ENCODE measurements at places on chromosomes 4 and X.

DNA sequence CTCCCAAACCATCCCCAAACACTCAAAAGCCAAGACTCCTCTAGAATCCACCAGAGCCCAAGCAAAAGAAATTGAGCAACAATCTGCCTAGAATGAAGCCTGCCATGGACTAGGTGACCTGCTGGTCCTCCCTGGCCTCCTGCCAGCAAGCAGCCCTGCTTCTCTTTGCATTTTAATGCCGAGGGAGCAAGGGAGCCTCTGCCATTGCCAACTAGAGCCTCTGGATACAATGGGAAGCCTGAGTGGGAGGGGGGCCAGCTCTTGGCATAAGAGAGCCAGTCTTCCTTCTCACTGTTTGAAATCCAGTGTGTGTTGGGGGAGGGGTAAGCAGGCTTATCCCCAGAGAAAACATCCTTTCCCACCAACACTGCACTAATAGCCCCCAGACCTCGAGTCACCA is 1.5 kb upstream of the GDPD2 start:
- DNase-seq: no peak

DNA sequence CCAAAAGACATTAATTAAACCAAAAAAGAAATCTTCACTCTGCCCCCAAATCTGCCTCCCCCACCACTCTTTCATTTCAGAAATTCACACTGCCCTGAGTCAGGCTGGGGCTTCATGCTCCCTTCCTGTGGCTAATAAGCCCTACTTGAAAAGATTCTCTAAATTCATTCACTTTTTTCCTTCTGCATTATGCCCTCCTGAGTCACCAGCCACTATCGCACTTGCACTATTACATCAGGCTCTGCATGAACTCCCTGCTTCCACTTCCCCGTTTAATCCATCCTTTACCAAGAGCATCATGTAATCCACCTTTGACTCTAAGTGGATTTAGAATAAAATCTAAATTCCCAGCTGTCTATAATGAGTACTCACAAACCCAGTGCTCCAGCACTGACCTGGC is 295.4 kb upstream of the KLF3 start:
- DNase-seq: no peak

GRCh38 chr4:75790024-75790423 is 65.6 kb downstream of the USO1 start:
- DNase-seq: no peak

DNA sequence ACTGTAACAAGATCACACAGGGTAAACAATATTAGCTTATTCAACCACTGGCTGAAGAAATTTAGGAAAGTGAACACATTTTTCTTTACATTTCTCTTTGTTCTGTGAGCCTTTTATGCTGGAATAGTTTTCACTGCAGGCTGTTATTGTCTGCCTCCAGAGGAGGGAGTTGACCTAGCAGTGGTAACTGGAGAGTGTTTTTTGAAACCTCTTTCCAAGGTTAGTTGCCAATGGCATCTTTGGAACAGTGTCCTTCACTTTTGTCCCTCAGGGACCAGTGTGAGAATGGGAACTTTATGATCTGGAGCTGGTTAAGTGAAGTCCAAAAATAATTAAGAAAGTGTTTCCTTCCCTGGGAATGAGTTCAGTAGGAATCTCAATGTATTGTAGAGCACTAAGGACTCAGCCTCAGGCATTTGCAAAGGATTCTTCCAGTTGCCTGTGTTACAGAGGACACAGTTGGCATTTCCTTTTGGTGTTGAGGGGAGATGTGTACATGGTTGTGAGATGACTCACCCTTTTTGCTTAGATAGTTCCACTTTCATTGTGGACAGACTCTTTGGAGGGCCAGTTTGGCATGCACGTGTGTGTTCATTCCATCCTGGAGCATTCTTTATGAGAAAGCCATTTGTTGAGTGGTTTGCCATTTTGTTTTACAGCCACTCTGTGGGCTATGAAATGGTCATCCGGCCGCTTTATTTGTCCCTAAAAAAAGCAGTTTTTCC is 61.3 kb downstream of the AR start:
- DNase-seq: peak; percentile 81

DNA sequence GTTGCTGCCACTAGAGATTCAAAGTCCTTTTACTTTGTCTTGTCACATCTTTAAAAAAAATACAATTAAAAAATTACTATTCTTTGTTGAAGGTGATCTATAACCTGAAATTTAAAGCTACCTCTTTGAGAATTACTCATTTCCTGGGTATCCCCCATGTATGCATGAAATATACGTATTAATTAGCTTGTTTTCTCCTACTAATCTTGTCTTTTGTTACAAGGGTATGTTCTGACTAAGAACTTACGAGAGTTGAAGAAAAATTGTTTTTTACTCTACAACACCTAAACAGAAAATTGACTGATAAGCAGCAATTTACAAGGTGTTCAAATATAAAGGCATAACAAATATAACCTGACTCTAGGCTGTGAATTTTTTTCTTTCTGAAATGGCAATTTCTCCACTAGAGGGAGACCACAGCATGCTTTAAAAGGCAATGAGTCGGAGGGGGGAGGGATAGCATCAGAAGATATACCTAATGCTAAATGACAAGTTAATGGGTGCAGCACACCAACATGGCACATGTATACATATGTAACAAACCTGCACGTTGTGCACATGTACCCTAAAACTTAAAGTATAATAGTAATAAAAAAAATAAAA is 249.6 kb downstream of the OPHN1 start:
- DNase-seq: no peak

DNA sequence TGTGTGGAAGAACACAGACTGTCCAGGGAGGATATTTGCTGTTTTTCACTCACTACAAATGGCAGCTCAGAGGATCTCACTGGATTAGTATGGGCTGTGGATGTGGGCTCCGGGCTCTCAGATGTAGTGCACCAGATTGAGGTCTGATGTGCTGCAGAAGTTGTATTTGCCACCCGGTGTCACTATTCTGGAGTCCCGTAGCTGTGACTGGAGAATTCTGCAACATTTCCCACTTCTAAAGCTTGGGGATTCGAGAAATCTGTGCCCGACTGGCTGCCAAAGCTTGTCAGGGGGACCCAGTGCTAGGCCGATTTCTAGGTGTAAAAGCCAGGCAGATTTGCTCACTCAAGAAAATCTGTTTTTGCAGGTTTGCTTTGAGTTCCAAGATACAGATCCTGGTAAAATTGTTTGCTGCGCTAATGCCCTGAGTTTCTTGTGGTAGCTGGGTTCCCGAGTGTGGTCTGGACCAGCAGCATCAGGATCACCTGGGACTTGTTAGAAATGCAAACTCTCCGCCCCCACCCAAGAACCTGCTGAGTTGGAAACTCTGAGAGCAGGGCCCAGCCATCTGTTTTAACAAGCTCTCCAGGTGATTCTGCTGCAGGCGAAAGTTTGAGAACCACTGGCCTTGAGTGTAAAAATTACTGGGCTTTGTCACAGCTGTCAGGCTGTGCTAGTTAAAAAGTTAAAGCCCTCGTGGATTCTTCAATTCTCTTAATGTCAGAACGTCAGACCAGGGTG is 18.1 kb downstream of the KIT start:
- DNase-seq: no peak

GRCh38 chr4:47462799-47463234 is 685 bp downstream of the COMMD8 start:
- DNase-seq: no peak

DNA sequence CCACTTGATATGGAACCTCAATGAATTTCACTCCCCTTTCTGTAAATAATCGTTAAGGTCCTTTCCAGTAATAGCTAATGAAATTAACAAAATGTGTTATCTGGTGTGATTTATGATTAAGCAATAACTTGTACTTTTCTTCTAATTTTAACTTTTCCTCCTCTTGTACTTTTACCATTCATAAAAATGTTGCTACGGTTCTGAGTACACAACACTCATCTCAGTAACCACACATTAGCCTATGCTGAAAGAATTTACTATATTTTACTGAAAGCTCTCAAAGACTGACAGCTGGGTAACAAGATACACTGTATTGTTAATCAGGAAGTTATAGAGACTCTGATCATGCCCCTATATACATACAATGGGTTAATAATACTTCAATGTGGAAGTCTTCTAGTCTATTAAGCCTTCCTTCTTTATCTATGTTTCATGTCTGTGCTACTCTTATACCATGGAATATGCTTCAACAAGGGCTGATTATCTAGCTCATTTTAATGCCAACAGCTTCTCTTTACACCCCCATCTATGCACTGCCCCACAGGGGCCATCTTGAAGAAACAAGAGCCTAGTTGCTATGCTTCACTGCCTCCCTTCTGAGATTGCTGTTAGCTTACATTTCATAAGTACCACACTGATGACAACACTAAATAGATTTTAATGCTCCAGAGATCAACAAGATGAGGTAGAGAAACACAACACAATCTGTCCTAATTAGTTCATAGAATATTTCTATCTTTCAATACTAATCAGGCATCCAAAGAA is 39.1 kb downstream of the LAMP2 start:
- no peak for DNase-seq

- no peak for DNase-seq
Measured at GRCh38 chr4:146472404-146472803, 49.3 kb downstream of the SLC10A7 start.

DNA sequence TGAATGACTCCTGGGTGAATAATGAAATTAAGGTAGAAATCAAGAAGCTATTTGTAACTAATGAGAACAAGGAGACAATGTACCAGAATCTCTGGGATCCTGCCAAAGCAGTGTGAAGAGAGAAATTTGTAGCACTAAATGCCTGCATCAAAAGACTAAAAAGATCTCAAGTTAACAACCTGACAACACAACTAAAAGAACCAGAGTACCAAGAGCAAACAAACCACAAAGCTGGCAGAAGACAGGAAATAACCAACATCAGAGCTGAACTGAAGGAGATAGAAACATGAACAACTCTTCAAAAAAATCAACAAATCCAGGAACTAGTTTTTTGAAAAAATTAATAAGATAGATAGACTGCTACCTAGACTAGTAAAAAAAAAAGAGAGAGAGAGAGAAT is 8.4 kb downstream of the CFAP299 start:
- DNase-seq: no peak

DNA sequence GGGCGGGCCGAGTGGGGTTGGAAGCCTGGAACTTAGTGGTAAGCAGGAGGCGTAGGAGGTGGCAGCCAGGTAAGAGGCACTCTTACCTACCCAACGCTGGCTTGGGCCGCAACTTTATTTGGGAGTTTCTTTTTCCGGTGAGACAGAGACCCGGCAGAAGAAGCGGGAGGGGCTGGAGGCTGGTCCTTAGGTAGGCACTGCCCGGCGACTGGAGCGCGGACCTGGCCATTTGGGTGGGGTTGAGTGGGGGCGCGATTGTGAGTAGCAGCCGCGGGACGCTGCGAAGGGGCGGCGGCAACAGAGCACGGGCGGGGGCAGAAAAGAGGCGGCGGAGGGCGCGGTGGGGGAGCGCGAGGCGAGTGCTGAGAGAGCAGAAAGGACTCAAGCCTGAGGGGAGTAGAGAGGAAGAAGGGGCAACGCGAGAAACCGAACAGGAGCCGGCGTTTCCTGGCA is 334 bp upstream of the POU4F2 start:
- DNase-seq: no peak

DNA sequence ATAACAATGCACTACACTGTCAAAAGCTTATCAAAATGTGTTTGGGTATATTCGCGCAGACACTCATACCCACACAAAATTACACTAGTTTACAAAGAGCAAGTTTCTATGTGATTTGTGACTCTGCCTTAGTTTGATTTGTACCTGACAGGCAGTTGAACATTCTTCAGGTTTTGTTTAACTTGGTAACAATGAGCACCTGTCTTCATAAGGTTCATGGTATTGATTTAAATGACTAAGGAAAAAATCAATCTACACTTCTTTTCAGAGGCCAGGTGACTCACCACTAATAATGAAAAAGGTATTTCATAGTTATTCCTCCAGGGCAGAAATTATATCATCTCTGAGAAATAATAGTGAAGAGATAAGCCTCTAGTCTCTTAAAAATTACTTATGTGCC is 1114.6 kb upstream of the AGA start:
- DNase-seq: no peak

- DNase-seq: no peak
Measured at GRCh38 chrX:46204721-46205422, 340.3 kb downstream of the ZNF674 start.

GRCh38 chrX:16039363-16039762 is 84.0 kb upstream of the GRPR start:
- no peak for DNase-seq

GRCh38 chr4:117623326-117623725 is 411.0 kb upstream of the NDST3 start:
- no peak for DNase-seq

GRCh38 chr4:168480931-168481611 is 779 bp upstream of the DDX60L start:
- DNase-seq: peak; percentile 54

- no peak for DNase-seq
Measured at GRCh38 chr4:138901177-138901576, 114.4 kb upstream of the NOCT start.

- no peak for DNase-seq
Measured at GRCh38 chr4:177401658-177402273, 40.5 kb downstream of the AGA start.

- no peak for DNase-seq
Measured at GRCh38 chrX:103211012-103211715, 3.7 kb upstream of the BEX4 start.

GRCh38 chrX:8897259-8897658 is 96.1 kb upstream of the FAM9A start:
- DNase-seq: no peak

DNA sequence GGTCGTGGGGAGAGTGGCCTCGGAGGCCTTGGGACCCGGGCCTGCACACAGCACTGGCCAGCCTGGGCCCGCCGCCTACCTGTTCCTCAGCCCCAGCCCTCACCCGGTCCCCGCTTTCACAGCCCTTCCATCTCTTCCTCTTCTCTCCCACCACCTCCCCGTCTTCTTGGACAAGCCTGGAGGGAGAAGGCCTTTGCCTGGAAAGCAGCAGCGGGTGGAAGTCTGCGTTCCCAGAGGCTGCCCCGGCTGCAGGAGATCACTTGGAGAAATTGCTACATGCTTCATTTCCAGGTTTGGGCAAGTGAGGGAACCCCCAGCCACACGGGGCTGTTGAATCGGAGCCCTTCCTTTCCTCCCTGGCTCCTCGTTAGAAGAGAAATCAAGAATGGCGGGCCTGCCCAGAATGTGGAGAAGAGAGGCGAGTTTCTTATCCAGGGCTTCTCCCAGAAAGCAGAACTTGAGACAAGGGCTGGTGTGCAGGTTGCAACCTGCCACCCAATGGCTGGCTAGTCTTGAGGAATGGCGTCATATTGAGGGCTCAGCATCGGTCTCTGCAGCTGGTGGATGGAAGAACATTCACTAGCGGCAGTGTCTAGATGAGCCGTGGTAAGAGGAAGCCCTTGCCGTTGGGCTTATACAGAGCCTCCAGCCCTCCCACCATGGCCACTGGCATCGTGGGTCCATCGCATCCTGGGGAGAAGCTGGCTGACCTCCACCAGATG is 1.2 kb upstream of the PDZD4 start:
- no peak for DNase-seq

All from skeletal muscle cell (primary cell).